Hippocampal formation (tissue), 2 donors: ENCODE measurements at places on chromosomes 5 and 9.

DNA sequence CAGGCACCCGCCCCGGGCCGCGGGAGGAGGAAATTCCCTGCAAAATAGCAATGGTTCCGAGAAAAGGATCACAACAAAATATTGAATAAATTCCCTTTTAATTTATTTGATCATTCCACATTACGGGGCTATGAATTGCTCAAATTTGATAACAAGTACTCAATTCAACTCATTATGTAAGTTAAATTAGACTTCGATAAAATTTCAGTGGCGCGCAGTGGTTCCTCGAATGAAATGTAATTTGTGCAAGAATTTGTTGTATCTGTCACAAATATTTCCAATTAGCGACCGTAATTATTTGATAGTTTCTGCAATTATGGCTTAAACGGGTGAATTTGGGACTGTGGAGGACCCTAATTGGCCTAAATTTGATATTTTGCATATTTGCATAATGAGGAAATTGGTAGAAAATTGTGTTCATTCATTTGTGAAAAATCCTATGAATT lies 76.0 kb upstream of the TBCA start:
- no peak for DNase-seq

DNA sequence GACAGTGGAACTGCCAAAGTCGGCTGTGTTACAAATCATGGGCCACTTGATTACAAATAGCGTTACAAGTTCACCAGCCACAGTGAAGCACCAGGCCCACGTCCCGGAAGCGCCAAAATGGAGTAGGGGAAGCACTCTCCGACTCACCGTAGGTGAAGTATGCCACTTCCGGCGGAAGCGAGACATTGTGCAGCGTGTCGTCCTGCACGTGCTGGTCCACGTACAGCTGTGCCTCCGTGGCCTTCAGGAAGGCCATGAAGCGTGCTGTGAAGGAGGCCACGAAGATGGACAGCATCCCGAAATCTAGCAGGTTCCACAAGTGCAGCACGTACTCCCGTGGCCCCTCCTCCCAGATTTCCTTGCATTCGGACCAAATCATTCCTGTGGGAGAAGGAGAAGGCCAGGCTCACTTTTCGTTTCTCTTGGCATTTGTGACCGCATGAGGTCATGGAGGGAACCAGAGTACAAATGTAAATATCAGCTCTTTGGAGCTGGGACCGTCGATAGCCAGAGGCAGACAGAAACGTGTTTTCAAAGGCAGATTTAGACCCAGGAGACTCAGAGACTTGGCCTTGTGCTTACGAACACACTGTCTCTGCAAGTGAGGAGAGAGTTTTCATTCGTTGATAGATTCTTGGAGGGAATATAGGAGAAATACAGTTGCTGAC lies 58.7 kb upstream of the SMIM32 start:
- no peak for DNase-seq

DNA sequence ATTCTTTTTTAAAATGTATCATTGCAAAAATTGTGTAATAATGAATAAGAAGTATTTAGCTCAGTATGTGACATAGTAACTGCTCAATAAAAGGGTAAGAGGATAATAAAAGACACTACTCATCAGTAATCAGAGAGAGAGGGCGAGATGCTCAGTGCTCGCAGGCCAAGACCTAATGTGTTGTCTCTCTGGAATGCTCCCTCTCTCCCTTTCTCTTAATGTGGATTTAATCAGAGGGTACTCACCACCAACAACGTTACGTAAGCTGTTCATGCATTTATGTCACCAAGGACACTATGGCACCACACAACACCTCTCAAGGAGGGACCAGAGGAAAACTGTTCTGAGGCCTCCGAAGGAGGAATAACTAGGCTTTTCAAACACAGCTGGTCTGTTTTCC lies 42.5 kb downstream of the WHRN start:
- DNase-seq, result no peak

DNA sequence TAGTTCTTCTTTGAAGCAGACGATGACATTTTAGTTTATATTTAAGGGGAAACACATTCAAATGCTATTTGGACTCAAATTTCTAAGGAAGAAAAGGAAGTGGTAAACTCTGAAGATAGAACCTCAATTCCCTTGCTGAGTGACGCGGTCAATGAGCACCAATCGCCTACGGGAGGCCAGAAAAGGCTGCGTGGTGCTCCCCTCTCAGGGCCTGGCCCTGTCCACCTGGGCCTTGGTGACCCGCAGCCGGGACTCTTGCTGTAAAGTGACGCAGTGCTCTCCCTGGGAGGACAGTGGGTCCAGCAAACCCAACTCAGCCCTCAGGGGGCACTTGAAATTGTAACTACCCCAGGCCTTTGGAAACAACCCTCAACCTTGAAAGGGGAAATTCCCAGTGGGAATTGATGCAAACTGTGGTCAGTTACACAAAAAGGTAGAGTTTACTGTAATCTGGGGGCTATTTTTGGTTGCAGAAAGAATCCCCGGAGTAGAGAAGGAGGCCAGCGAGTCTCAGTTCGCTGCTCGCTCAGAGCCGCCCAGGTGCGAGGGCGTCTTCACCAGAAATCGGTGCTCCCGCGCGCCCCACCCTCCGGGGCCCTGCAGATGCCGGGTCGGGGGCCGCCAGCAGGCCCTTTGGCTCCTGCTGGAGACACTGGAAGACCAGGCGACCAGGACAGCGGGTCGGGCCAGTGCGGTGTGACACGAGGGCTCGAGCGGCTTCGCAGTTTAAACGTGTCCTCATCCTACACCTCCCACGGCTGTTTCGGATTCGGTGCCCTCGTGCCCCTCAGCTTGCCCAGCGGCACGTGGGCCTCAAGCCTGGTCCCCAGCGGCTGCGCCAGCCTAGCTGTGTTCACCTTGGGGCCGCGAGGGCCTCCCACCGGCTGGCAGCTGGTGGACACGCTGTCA lies 1.4 kb upstream of the ANKRD33B start:
- DNase-seq, result no peak

DNA sequence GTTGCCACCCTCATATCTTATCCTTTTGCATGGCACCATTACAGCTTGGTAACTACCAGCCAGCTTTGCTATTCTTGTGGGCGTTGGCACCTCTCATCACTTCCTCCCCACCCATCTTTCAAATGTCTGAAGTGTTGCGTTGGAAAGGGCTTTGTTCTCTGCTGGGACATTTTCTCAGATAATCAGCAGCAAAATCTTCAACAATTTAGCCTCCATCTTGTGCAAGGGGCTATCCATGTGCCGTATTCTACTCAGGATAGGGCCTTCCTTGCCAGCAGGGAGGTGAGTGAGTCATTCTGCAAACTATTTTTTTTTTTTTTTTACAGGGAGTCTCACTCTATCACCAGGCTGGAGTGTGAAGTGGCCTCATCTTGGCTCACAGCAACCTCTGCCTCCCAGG lies 62.1 kb upstream of the NUDT12 start:
- DNase-seq, result no peak

GRCh38 chr9:121752929-121753328 lies 101.5 kb downstream of the DAB2IP start:
- no peak for DNase-seq

- no peak for DNase-seq
Measured at GRCh38 chr9:133713150-133713959, 24.8 kb downstream of the SARDH start.

GRCh38 chr5:56080375-56081052 lies 85.8 kb upstream of the IL6ST start:
- no peak for DNase-seq

- DNase-seq, result no peak
Measured at GRCh38 chr5:96220610-96221390, 212.2 kb downstream of the PCSK1 start.

DNA sequence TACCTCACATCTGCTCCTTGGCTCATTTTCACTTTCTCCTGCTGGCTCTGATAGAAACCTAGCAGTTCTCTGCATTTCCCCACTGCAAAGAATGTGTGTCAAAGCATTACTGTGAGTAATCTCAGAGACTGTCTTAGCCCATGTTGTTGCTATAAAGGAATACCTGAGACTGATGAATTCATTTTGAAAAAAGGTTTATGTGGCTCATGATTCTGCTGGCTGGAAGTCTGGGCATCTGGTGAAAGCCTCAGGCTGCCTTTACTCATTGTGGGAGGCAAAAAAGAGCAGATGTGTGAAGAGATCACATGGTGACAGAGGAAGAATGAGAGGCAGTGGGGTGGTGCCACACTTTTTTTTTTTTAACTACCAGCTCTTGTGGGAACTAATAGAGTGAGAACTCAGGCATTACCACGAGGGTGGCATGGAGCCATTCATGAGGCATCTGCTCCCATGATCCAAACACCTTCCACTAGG lies 191.6 kb upstream of the CTNND2 start:
- no peak for DNase-seq

DNA sequence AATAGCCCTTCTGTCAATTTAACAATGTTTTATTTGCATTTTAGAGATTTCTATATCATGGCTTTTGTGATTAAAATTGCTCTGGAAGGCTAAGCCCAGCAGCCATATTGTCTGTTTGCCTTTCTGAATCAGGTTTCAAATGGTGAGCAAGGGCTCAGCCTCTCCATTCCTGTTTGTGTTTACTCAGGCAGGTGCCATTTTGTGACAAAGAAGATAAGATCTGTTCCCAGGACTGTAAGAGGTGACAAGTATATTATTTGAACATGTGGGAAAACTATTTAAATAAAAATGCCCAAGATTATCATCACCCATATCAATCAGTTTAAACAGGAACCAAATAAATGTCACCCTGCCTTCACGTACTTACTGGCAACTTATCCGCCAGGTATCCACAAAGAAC lies 641.3 kb upstream of the KLF4 start:
- no peak for DNase-seq

GRCh38 chr5:59039296-59040023 lies 456.6 kb downstream of the RAB3C start:
- peak; percentile 18 for DNase-seq

- DNase-seq, result no peak
Measured at GRCh38 chr9:82829818-82830217, 233.1 kb downstream of the RASEF start.

- DNase-seq, result no peak
Measured at GRCh38 chr9:91805031-91805430, 145.0 kb downstream of the ROR2 start.

DNA sequence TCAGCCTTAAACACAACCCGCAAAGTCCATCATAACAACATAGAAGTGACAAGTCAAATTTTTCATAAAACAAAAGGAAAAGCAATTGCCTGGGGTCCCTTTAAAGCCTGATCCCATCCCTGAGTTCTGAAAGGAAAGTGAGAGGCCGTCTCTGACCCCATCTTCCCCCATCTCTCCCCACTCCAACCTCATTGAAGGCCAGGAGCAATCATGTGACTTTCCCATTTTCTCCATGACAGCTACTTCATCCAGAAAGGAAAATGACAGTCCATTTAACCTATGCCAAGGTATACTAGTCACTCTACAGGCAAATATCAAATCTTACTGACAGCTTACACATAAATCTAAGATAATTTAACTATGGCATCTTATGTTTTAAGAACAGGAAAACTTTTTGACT lies 15.5 kb downstream of the ACTL7A start:
- DNase-seq, result no peak

- DNase-seq, result no peak
Measured at GRCh38 chr9:92483627-92484545, 1.6 kb upstream of the ASPN start.

DNA sequence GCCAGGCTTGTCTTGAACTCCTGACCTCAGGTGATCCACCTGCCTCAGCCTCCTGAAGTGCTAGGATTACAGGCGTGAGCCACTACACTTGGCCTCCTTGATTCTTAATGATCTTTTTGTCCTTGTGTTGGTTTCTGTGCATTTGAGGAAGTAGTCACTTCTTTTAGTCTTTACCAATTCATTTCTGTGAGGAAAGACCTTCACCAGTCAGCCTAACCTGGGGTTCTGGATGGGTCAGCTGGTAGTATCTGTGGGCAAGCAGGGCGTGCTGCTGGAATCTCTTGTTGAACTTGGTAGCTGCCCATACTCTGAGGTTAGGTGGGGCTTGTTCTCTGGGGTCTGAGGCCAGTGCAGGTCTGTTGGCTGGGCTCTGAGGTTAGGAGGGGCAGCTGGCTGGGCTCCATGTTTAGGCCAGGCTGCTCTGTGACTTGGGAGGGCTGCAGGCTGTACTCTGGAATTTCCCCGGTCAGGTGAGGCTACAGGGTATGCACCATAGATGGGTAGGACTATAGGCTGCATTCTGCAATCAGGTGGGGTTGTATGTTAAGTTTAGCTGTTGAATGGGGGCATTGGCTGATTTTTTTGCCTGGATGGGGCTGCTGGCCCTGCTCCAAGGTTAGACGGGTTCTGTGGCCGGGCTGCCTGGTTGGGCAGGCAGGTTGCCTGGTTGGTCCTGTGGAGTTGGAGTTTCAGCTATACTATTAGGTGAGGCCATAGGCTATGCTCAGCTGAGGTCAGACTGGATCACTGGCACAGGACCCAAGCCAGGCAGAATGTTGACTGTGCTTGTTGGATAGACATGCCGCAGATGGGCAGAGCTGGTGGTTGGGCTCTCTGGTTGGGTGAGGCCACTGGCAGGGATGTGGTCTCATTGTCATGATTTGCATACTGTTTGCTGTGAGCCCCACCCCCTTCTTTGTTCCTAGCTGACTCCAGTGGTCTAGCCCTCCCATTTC lies 19.2 kb downstream of the UBAP1 start:
- DNase-seq, result no peak

GRCh38 chr5:155626592-155626991 lies 613.0 kb downstream of the KIF4B start:
- no peak for DNase-seq

GRCh38 chr9:136728548-136729123 lies 14.1 kb downstream of the LCN10 start:
- no peak for DNase-seq

DNA sequence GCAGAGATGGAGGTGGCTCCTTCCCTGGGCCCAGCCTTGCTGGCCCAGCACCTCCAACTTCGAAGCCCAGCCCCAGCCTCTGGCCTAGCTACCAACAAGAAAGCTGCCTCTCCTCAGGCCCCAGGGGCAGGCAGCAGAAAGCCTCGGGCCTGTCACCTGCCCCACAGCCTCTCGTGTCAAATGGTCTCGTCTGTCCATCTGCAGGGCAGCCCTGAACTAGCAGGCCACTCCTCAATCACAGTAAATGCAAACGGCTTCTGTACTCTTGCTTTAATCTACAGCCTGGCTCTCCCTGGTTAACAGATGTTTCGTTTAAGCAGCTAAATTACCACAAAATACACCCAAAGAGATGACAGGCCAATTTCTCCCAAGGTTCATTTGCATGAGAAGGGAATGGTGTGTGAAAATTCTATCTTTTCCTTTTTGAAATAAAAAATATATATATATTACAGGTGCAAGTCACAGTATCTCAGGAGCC lies 21.5 kb downstream of the VAV2 start:
- no peak for DNase-seq

GRCh38 chr9:89676281-89676680 lies 71.5 kb downstream of the GADD45G start:
- DNase-seq, result no peak

DNA sequence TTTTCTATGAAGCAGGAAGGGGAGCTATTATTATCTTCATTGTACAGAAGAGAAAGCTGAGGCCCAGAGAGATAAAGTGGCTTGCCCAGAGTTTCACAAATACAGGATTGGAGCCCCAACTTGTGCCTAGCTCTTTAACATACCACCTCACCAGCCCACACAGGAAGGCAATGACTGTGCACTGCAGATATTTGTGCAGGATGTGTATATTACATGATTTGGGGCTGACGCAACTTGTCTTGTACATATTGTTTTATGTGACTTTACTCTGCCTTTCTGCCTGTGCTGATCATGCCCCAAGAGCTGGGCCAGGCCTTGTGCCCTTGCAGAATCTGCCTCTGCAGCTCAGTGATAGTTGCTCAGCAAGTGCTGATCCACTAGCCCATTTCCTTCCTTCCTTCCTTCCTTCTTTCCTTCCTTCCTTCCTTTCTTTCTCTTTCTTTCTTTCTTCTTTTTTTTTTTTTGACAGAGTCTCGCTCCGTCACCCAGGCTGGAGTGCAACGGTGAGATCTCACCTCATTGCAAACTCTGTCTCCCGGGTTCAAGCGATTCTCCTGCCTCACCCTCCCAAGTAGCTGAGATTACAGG lies 106.6 kb upstream of the TBCA start:
- no peak for DNase-seq
